ENCODE measurements at places on chromosomes 12 and 14.

DNA sequence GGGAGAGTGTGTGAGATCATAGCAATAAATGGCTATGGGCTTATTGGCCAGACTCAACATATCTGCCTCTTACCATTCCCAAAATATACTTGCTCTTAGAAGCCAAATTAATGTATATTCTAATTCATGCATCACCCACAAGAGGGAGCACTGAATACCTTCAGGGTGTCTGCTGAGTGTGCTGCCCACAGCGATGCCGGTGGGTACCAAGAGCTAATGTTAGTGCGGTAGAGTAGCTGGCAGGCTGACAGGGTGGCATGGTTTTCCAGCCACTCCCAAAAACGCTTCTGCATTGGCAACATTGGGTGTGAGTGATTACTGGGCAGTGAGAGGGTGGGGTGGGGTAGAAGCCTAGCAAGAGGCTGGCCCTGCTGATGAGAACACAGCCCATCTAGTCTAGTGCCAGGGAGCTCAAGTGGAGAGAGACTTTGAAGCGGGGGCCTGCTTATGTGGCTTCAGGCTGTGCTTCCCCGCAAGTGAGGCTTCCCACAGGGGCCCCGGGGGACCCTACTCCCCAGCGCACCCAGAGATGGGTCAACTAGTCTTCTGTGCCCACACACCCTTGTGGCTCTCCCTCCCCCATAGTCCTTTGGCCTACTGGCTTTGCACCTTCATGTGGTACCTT is 9.2 kb upstream of the PLEKHD1 start:
- DNase-seq, result no peak

DNA sequence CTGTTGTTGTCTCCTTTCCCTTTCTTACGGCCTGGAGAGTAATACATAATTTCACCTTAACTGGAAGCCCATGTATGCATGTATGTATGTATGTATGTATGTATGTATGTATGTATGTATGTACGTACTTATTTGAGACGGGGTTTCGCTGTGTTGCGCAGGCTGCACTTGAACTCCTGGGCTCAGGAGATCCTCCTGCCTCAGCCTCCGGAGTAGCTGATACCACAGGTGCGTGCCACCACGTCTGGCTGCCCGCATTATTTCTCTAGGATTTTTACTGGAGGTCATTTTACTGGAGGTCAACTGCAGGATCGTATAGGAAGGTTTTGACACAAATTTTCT is 644 bp upstream of the OS9 start:
- no peak for DNase-seq

DNA sequence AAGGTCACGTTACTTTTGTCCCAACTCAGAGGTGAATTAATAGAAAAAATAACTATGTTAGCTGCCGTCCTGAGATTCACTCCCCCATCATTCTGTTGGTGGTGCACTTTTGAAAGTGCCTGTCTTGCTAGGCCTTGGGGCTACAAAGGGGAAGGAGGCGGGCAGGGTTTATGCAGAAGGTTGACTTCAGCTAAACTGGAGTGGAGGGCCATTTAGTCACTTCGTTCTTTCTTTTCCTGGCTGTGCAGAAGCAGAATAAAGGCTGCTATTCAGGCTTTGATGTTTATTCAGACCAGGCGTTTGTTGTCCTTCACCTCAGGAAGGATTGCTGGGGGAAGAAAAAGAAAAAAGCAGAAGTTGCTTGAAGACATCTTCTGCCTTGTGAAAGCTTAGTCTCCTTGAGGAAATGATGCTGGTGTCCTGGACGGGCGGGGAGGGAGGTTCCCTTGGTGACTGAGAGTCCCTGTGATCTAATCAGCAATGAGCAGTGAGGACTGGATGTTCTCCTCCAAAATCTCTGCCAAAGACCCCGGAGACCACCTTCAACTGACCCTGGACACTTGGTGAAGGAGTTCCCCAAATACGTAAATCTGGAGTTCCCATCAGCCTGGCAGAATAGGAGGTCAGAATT is 4.0 kb downstream of the GLT1D1 start:
- DNase-seq, result no peak

DNA sequence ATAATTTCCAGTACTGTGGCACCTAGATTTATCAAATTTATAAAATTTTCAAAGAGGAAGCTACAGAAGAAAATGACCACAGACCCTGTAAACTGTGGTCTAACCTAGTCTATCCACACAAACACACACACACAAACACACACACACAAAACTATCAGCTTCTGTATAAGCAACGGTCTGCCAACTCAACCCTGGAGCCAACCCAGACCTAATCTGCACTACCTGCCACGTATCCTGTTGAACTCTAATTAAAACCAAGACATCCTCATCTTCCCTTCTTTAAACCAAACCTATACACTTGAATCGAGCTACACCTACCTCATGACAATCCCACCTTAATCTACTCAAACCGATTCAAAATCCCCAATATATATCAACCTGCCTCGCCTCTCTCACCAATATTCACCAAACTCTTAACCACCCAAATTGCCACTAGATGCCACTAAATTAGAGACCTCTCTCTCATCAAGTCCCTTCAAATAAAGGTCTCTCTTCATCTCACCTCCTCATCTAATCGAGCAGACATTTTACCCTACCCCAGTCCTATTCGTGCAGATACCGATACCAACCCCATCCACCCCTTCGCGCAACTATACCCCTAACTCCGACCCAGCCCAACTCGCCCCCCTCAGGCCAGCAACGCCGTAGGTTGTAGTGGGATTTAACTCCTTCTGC is 808 bp downstream of the ACIN1 start:
- DNase-seq, result no peak

DNA sequence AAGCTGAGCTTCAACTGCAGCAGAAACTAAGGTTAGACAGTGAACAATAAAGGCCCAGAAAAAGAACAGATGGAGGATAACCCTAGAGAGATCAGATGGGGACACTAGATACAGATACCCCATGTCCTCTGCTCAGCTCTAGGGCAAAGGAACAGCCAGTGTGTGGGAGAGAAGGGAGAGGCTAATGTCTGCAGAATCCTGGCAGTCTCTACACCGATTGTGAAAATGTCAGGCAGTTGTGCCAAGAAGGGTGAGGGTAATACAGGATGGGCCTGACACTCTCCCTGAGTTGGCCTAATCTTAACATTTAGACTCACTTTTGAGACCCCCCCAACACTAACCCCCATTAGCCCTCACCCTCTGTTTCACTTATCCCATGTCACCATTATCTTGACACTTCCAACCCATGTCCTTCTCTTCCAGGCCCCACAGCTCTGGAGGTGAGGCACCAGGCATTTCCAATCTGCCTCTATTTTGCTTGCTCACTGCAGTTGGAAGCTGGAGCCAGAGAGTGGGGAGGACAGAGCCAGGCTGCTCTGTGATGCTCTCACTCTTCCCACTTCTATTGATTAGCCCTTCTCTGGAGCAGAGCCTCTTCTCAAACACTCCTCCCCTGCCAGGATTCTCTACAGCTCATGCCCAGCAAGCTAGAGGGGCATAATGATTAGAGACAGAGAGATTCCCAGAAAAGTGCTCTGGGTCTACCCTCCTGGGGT is 3.0 kb upstream of the BLOC1S1 start:
- no peak for DNase-seq

DNA sequence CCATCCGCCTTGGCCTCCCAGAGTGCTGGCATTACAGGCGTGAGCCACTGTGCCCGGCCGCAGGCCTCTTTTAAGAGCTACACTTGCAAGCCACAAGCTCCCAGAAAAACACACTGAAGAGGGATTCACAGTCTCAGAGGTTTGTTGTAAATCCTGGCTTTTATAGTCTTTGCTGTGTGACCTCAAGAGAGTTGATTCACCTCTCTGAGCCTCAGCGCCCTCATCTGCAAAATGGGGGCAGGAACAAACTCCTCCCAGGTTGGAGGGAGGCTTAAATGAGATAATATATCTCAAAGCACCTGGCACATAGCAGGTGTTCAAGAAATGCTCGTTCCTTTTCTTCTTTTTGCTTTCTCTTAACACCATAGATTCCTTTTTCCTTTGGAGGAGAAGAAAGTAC is 3.9 kb upstream of the TCHP start:
- no peak for DNase-seq

GRCh38 chr14:33486332-33486890 is 464.5 kb downstream of the EGLN3 start:
- DNase-seq, result no peak

- no peak for DNase-seq
Observed at GRCh38 chr14:22448905-22449599, 140.0 kb downstream of the DAD1 start.

DNA sequence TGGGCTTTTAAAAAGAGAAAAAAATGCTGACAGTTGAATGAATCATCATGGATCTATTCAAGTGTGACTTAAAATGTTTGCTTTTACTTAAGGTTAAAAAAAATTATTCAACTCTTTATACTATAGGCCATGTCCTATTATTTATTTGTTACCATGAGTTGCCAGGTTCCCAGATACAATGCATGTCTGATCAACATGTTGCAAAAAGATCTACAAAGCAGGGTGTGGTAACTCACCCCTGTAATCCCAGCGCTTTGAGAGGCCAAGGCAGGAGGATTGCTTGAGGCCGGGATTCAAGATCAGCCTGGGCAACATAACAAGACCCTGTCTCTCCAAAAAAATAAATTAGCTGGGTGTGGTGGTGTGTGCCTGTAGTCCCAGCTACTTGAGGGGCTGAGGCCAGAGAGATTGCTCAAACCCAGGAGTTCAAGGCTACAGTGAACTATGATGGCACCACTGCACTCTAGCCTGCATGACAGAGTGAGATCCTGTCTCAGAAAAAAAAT is 460.8 kb downstream of the BCAT1 start:
- DNase-seq, result no peak

- no peak for DNase-seq
Observed at GRCh38 chr12:114783089-114783618, 99.2 kb upstream of the TBX3 start.

GRCh38 chr12:6534945-6535696 is 804 bp downstream of the GAPDH start:
- DNase-seq, result peak; percentile 32

GRCh38 chr12:75683220-75683619 is 171.8 kb upstream of the KRR1 start:
- no peak for DNase-seq

Data from cortex of kidney (tissue), 1 donor.